ENCODE measurements at places on chromosomes 2 and 18. TPM values are rescaled to one million over a fixed set of nuclear protein-coding genes. Genes with fewer than 3 reads are reported as not detected.

- H3K27me3 ChIP-seq: no peaks in the 10 kb centered on the region
- H3K4me3 ChIP-seq: no peak overlapping the region
- peaks cover 37% of the 10 kb centered on the region for H3K36me3 ChIP-seq
- no peaks in the 10 kb centered on the region for H3K4me1 ChIP-seq
These were observed 213.1 kb downstream of the NBAS start for GRCh38 chr2:15348045-15348444.

DNA sequence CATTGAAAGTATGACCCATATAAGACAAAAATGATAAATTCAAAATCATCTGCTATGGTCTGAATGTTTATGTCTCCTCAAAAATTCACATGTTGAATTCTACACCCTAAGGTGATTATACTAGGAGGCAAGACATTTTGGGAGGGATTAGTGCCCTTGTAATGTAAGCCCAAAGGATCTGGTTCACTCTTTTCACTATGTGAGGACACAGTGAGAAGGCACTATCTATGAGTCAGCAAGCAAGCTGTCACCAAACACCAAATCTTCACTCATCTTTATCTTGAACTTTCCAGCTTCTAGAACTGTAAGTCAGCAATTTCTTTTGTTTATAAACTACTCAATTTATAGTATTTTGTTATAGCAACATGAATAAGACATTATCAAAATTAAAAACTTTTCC lies 284.7 kb upstream of the ZC3H15 start:
- H3K4me1 ChIP-seq: no peaks in the 10 kb centered on the region
- no peak for DNase-seq
- no peaks in the 10 kb centered on the region for H3K36me3 ChIP-seq

GRCh38 chr18:29164020-29164706 lies 987.2 kb upstream of the CDH2 start:
- no peaks in the 10 kb centered on the region for H3K36me3 ChIP-seq
- H3K4me1 ChIP-seq: peaks cover 2% of the 10 kb centered on the region
- no peak overlapping the region for H3K4me3 ChIP-seq
- no peak for DNase-seq
- H3K27ac ChIP-seq: no peak overlapping the region

DNA sequence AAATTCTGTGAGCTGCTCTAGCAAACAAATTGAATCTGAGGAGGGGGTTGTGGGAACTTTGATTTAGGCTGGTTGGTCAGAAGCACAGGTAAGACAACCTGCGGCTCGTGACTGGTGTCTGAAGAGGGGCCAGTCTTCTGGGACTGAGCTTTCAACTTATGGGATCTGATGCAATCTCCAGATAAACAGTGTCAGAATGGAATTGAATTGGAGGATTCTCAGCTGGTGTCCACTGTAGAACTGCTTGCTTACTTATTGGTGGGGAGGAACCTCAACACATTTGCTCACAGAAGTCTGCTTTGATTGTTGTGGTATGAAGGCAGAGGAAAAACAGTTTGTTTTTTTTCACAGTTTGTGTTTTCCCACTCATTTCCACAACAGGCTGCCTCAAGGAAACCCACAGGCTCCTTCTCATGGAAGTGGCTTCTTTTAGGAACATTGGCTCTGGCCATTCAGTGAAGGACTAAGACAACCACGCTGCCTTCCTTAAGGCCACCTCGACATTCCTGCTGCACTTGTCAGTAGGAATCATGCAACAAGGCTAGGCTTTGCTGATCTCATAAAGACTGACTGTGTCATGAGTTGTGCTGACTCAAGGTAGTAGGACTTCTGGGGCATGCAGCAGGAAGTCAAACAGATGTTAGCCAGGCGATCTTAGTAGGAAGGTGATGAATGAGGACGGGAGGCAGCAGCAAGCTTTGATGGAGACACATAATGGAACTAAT lies 104.7 kb downstream of the TSN start:
- no peaks in the 10 kb centered on the region for H3K27me3 ChIP-seq
- H3K36me3 ChIP-seq: no peaks in the 10 kb centered on the region
- no peak overlapping the region for H3K4me3 ChIP-seq
- peaks cover 10% of the 10 kb centered on the region for H3K4me1 ChIP-seq
- no peak overlapping the region for H3K27ac ChIP-seq

SNTG2 gene
- 1.2 TPM for total RNA-seq

DNA sequence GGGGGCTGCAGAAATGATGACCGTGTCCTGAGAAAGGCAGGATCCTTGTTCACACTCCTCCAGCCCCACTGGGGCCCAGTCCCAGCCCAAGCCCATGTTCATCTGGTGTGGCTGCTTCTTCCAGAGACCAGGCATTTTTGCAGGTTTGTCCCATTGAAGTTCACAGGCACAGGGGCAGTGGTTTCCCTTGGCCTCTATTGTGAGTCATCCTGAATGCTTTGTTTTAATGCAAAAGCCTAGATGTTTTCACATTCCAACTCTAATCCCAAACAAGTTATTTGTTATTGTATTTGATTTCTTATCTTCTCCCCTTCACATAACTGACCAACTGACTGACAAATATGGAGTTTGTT lies 426.4 kb upstream of the ID2 start:
- DNase-seq: no peak
- H3K4me3 ChIP-seq: no peak overlapping the region
- H3K27ac ChIP-seq: no peak overlapping the region
- no peaks in the 10 kb centered on the region for H3K27me3 ChIP-seq

- no peaks in the 10 kb centered on the region for H3K27me3 ChIP-seq
- no peak for DNase-seq
- no peak overlapping the region for H3K4me3 ChIP-seq
- H3K27ac ChIP-seq: no peak overlapping the region
- no peaks in the 10 kb centered on the region for H3K36me3 ChIP-seq
These were observed 199.5 kb upstream of the RGPD4 start for GRCh38 chr2:107627164-107627563.

GRCh38 chr2:112151271-112151670 lies 13.1 kb downstream of the FBLN7 start:
- no peaks in the 10 kb centered on the region for H3K27me3 ChIP-seq
- H3K4me1 ChIP-seq: peaks cover 5% of the 10 kb centered on the region
- H3K27ac ChIP-seq: no peak overlapping the region
- H3K4me3 ChIP-seq: no peak overlapping the region
- no peaks in the 10 kb centered on the region for H3K36me3 ChIP-seq
- DNase-seq: no peak

DNA sequence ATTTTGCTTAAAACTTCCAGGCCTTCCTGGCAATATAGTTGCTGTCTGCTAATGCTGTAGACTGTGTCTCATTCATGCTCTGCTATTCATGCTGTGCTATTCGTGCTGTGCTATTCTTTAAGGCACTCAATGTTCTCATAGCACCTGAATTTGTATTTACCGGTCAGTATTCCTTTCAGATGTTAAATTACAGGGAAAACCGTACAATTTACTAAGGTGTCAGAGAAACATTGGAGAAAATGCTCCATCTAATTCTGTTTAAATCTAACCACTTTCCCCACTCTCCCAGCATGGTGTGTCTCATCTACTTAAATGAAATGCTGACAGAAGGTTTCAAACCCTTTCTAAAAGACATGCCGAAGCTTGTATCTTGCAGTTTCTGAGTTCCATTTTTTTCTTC lies 25.0 kb downstream of the FAM171B start:
- H3K36me3 ChIP-seq: no peaks in the 10 kb centered on the region
- DNase-seq: no peak
- H3K4me3 ChIP-seq: no peak overlapping the region
- no peaks in the 10 kb centered on the region for H3K27me3 ChIP-seq

GRCh38 chr2:8876628-8877027 lies 39.2 kb upstream of the KIDINS220 start:
- H3K36me3 ChIP-seq: peaks cover 11% of the 10 kb centered on the region
- no peak for DNase-seq
- no peaks in the 10 kb centered on the region for H3K27me3 ChIP-seq
- H3K4me1 ChIP-seq: no peaks in the 10 kb centered on the region

- no peaks in the 10 kb centered on the region for H3K36me3 ChIP-seq
- H3K4me3 ChIP-seq: no peak overlapping the region
These were observed 51.3 kb upstream of the RASGRP3 start for GRCh38 chr2:33425161-33425560.

CABLES1 gene
- 3.1 TPM for total RNA-seq

DNA sequence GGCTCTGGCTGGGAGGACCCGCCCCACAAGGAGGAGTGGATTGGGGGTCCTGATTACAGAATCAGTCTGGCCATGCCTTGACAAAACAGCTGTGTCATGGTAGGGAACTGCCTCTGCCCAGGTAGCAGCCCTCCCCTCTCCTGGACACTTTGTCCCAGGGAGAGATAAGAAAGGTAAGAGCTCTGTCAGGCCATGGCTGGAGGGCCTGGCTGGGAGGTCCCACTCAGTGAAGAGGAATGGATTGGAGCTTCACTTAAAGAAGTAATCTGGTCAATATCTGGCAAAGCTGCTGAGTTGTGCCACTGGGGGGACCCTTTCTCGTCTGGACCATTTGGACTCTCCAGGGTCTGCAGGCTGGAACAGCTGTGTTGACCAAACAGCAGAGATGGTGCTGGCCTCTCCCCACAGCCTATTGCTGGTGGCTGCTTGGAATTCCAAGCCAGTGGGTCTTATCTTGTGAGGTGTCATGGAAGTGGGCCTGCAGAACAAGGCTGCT lies 75.4 kb downstream of the EPC2 start:
- no peaks in the 10 kb centered on the region for H3K27me3 ChIP-seq
- no peak for DNase-seq
- no peak overlapping the region for H3K27ac ChIP-seq
- no peak overlapping the region for H3K4me3 ChIP-seq
- H3K36me3 ChIP-seq: no peaks in the 10 kb centered on the region
- H3K4me1 ChIP-seq: peaks cover 57% of the 10 kb centered on the region

- no peaks in the 10 kb centered on the region for H3K4me1 ChIP-seq
- H3K4me3 ChIP-seq: no peak overlapping the region
These were observed 89.8 kb upstream of the TEX51 start for GRCh38 chr2:126808929-126809328.

NEB gene
- 0.72 TPM for total RNA-seq

DNA sequence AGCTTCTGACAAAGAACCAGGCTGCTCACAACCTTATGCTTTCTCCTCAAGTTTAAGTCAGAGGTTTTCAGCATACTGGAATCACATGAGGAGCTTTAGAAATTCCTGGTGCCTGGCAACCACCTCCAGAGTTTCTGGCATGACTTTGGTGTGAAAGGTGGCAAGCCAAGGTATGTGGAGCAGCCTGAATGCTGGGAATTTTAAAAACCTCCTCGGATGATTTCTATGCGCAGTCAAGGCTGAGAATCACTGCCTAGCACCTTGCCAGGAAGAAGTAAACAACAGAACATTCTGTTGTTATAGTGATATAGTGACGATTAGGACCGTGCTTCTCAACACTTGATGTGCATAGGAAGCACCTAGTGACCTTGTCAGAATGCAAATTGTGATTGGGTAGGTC lies 11.7 kb downstream of the CCBE1 start:
- H3K4me3 ChIP-seq: no peak overlapping the region
- no peaks in the 10 kb centered on the region for H3K27me3 ChIP-seq
- no peak overlapping the region for H3K27ac ChIP-seq
- no peaks in the 10 kb centered on the region for H3K36me3 ChIP-seq
- no peaks in the 10 kb centered on the region for H3K4me1 ChIP-seq

- no peak for DNase-seq
- H3K4me3 ChIP-seq: no peak overlapping the region
- H3K27ac ChIP-seq: no peak overlapping the region
- H3K36me3 ChIP-seq: no peaks in the 10 kb centered on the region
- H3K27me3 ChIP-seq: no peaks in the 10 kb centered on the region
- H3K4me1 ChIP-seq: peaks cover 5% of the 10 kb centered on the region
These were observed 80.3 kb upstream of the TTC39C start for GRCh38 chr18:23934252-23934651.

DNA sequence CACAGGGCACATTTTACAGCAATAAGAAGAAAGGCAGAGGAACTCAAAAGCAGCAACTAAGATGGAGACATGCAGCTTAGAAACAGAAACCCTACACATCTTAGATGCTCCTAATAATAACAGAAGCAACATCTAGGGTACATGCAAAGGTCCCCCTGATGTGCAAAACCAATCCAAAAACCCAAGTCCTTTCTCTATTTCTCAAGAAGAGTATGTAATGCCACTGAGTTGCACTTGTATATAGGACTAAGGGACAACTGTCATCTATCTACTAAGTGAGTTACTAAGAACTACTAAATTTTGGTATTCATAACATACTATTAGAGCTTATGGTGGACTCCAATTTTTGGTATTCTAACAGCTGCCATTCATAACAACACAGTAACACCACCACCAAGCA lies 28.4 kb downstream of the HNRNPLL start:
- no peak for DNase-seq
- H3K36me3 ChIP-seq: peaks cover 94% of the 10 kb centered on the region
- H3K27me3 ChIP-seq: no peaks in the 10 kb centered on the region
- peaks cover 8% of the 10 kb centered on the region for H3K4me1 ChIP-seq

DNA sequence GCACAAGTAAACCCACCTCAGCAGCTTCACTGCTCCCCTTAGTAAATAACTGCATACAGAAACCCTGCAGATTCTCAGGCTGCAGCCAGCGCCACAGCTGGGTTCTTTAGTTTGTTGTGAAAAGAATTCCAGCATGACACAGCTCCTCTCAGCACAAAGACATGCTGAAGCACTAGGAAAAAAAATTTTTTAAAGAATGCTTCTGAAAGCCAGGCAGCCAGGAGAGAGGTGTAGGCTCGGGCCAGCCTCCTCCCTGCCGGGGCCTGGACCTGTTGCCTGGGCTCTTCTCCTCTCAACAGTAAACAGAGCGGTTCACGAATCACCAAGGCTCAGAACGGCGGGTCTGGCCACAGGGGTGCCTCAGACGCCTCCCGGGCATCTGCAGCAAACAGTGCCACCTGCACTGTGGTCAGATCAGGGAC lies 95.7 kb upstream of the POU3F3 start:
- H3K4me1 ChIP-seq: no peaks in the 10 kb centered on the region
- H3K27ac ChIP-seq: no peak overlapping the region
- no peak for DNase-seq
- no peak overlapping the region for H3K4me3 ChIP-seq
- no peaks in the 10 kb centered on the region for H3K36me3 ChIP-seq

- H3K27me3 ChIP-seq: peaks cover 5% of the 10 kb centered on the region
- H3K4me1 ChIP-seq: no peaks in the 10 kb centered on the region
- DNase-seq: no peak
- H3K4me3 ChIP-seq: no peak overlapping the region
These were observed 2.7 kb upstream of the ERFE start for GRCh38 chr2:238155761-238156694.

MOB1A gene
- 57.5 TPM for total RNA-seq

- no peak overlapping the region for H3K27ac ChIP-seq
- no peaks in the 10 kb centered on the region for H3K27me3 ChIP-seq
These were observed 145.0 kb downstream of the ZBTB7C start for GRCh38 chr18:48263914-48264902.

DNA sequence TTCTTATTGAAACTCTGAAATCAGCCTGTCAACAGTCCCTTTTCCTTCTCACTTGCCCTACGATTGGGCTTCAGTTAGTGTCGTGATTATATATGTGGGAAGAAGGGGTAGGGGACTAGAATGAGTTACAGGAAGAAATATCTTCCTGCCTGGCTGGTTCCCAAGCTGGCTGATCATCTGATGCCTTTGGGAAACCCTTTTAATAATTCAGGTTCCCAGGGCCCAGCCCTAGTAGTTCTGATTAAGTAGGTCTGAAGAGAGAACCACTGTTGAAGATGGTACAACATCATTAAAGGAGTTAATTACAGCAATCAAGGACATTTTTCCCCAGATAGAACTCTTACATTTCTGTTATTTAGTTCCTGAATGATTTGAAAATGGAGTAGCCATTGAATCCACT lies 110.1 kb upstream of the EML6 start:
- H3K4me1 ChIP-seq: peaks cover 99% of the 10 kb centered on the region
- H3K27ac ChIP-seq: peak overlapping the region; percentile 12
- no peak for DNase-seq
- H3K36me3 ChIP-seq: peaks cover 63% of the 10 kb centered on the region
- H3K27me3 ChIP-seq: no peaks in the 10 kb centered on the region

TXNL1 gene
- 86.9 TPM for total RNA-seq

NRP2 gene
- total RNA-seq: 3.4 TPM

LONRF2 gene
- total RNA-seq: 29.7 TPM
